ENCODE measurements at places on chromosomes 6 and 20.
A peak's percentile ranks its signal among the peaks of the same experiment; 100 is the strongest.

- no peak for DNase-seq
These were observed 16.6 kb downstream of the DDO start for GRCh38 chr6:110398778-110399177.

DNA sequence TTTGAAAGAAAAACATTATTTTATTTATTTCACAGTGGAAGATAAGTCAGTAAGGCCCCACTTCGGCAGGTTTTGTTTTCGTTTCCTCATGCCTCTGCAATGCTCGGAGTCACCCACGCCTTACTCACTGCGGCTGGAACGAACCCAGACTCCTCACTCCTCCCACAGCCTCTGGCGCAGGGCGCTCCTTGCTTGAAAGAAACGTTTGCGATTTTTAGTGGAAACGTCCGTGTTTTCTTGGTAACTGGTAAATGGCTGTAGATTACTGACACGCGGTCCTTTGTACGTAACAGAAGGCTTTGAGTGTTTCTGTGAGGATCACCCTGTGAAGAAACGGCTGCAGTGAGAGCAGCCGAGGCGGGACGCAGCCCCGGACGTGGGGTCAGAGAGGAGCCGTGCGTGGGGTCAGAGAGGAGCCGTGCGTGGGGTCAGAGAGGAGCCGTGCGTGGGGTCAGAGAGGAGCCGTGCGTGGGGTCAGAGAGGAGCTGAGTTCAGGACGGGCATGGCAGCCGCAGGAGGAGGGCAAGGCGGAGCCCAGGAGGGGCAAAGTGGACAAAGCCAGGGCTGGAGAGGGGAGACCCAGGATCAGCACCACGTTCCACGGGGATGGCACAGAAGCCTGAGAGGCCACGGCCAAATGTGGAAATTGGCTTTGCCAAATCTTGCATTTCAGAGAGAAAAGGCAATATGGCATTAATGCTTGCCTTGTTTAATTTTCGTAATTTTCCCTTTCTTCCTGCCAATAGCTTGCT lies 198.6 kb upstream of the THBS2 start:
- no peak for DNase-seq

GRCh38 chr6:28711788-28712341 lies 186.2 kb downstream of the GPX5 start:
- DNase-seq, result no peak

GRCh38 chr20:52071136-52071535 lies 120.4 kb downstream of the ZFP64 start:
- DNase-seq, result no peak

DNA sequence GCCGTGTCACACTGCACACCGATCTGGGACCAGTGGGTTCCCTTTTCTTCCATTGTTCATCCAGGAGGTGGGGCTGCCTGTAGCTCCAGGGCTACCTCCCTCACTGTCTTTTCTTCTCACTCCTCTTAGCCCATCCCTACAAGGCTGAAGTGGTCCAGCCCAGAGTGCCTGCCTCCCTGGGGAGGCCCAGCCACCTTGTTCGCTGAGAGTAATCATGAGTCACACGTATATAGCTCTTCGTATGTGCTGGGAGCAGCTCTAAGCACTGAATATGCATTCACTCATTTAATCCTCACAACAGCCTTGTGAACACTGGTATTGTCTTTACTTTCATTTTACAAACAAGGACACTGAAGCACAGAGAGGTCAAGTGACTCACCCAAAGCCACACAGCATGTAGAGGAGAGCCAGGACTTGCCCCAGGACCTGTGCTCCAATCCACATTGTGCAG lies 14.7 kb upstream of the CCDC167 start:
- DNase-seq, result peak; percentile 76

GRCh38 chr6:157845493-157846259 lies 22.6 kb downstream of the SNX9 start:
- DNase-seq, result no peak

DNA sequence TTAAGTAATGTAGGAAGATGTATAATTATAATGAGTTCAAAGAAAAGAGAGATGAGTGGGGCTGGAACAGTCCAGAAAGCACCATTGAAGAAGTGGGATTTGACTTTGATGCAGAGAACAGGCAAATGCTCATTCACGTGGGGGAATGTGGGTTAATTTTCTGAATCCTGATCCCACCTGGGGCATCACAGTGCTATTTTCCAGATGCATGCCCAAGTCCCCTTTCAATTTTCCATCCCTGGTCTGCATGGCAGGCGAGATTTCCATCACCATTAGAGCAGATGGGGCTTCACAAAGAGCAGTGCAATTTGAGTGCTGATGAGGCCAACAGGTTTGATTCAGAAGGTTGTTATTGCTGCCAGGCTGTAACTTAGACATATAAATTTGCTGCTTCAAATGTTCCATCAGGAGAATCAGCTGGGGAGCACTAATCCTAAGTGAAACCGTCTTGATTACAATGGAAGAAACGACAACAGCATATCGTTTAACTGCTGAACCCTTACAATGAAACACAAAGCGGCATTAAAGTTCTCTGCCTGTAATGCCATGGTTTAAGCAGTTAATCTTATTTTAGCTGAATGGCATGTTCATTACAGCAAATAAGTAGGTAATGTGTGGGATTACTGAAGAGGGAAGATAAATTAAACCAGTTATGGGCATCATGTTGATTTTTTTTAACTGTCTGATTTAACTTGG lies 45.2 kb downstream of the OSTM1 start:
- no peak for DNase-seq

- no peak for DNase-seq
These were observed 14.8 kb downstream of the ABT1 start for GRCh38 chr6:26611599-26611998.

DNA sequence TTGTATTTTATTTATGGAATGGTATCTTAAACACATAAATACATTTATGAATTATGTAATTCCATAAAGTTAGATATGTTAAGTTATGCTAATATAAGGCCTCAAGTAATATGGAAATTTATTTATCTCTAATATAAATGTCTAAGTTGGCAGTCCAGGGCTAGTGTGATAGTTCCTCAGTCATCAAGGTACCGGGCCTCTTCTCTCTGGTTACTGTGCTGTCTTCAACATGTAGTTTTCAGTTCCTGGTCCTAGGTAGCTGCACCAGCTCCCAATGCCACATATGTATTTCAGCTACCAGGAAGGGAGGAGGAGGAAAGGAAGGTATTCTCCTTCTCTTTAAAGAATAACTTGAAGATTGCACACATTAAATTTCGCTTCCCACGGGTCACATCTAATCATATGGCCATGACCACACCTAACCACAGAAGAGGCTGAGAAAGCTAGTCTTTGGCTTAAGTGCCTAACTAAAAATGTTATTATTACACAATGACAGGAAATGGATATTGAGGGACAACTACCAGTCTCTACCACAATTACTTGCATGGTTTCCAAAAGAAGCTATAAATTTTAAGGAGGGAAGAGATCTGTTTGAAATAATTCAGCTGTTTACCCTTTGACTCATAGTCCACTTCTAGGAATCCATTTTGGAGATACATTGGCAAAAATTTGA lies 68.6 kb downstream of the BCKDHB start:
- DNase-seq, result no peak

GRCh38 chr6:156980948-156981347 lies 203.8 kb downstream of the ARID1B start:
- DNase-seq, result no peak

DNA sequence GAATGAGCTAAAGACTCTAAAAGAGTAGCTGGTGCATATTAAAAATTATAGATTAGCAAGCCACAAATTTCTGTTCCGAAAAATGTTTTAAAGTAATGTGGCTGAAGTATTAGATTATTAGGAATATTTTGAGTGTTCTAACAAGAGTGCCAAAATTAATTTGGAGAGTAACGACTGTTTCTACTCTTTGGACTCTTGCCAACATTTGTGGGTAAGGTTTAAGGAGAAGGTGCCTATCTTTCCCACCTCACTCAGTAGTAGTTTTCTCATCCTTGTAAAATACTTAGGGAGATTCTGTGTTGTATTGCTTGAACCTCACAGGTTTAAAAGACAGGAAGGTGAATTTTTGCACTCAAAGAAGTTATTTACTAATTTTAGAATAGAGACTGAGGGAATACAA lies 5.0 kb downstream of the HSF2 start:
- no peak for DNase-seq

- no peak for DNase-seq
These were observed 12.3 kb downstream of the LBP start for GRCh38 chr20:38358556-38358955.

GRCh38 chr6:98840385-98840784 lies 6.0 kb downstream of the POU3F2 start:
- no peak for DNase-seq

All from CD4-positive, alpha-beta T cell treated with Interleukin-15 for 4 hours (primary cell).